Body of pancreas (tissue), 4 donors: ENCODE measurements at places on chromosomes 6 and 20. TPM values are rescaled to one million over a fixed set of nuclear protein-coding genes. Genes with fewer than 3 reads are reported as not detected.

- DNase-seq: no peak
Measured at GRCh38 chr6:121847806-121848522, 412.5 kb downstream of the GJA1 start.

DNA sequence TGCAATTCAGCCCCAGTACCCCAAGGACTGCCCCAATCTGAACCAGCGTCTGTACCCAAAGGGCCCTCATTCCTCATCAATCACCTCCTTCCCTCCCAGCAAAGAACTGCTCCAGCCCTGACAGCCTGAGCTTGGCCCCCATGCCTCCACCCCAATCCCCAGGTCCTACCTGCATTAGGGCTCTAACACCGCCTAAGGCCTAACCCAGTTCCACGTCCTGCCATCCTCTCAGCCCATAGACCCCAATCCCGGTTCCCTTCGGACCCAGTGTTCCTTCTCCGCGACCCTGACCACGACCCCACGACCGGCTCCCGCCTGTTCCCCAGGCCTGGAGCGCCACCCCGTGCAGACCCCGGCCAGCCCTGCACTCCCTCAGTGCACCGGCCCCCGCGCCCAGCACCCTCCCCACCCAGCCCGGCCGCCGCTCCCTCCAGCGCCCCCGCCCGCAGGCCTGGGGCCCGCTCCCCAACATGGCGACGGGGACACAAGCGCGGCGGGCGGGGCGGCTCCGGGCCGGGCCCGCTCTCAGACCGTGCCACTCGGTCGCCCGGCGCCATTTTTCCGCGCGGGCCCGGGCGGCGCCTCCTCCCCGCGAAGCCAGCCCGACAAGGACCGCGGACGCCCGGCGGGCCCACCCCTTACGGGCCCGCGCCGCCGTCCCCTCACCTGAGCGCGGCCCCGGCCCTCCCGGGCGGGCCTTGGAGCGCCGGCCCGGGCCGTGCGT, 483 bp downstream of the NCOA6 start:
- peak; percentile 60 for DNase-seq

DNA sequence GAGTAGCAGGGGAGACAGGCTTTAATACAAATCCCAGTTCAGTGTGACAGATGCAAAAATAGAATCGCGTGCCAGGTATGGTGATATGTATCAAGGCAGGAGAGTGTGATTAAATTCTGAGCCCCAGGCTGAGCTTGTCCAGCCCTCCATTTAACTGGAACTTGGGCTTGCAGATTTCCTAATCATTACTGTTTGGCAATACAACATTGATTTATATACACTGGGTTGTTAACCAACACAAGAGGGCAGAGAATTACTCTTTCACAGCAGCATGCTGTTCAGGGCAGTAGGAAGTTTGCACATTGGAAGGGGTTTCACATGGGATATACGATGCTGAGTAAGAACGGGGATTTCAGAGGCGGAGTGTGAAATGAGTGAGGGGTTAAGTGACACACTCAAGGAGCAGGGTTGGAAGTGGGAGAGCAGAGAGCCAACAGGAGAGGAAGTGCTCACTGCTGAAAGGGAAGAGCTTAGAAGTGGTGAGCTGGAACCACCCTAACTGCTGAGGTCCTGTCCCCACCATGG, 70.8 kb upstream of the ATXN1 start:
- no peak for DNase-seq

Gene TSHZ2
- 9.6 TPM for total RNA-seq

DNA sequence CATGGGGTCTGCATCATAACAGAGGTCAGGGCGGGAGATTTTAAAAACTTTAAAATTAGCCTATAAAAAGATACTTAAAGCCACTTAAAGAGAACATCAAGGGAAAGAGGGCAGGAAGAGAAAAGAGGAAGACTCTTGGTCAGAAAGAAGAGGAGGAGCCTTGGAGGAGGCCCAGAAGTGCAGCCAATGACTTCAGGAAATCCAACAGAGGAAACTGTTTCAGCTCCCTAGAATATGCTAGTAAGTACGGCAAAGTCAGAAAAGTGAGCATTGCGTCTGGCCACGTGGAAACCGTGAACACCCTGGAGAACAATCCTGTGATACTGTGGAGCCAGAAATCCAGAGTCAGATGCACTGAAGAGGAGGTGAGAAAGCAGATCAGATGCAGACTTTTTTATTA, 22.5 kb upstream of the NHSL1 start:
- no peak for DNase-seq

Gene MDFI
- 6.7 TPM for total RNA-seq

GRCh38 chr6:445571-446417, 54.2 kb downstream of the IRF4 start:
- no peak for DNase-seq
